ENCODE measurements at places on chromosomes 16 and 17. TPM values are rescaled to one million over a fixed set of nuclear protein-coding genes. Genes with fewer than 3 reads are reported as not detected.

DNA sequence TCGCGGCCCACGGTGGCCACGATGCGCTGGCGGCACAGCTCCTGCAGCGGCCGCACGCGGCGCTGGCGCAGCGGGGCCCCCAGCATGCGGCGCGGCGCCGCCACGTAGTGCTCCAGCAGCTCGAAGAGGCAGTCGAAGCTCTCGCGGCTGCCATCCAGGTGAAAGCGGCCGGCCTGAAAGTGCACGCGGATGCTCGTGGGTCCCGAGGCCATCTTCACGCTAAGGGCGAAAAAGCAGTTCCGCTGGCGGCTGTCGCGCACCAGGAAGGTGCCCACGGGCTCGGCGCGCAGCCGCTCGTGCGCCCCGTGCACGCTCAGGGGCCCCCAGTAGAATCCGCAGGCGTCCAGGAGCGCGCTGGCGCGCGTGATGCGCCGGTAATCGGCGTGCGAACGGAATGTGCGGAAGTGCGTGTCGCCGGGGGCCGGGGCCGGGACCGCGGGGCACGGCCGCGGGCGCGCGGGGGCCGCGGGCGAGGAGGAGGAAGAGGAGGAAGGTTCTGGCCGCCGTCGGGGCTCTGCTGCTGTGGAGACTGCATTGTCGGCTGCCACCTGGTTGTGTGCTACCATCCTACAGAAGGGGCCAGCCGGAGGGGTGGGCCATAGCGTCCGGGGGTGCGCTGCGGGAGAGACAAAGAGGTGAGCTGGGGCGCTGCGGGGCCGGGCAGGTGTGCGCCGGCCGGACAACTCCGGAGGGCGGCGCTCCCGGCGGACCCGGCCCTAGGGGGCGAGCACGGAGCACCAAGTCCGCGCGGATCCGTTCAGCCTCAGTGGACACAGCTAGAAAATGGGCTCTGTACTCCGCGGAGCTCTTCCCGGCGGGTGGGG lies 879 bp downstream of the SOCS1 start:
- H3K36me3 ChIP-seq: peaks cover 6% of the 10 kb centered on the region
- no peaks in the 10 kb centered on the region for H3K27me3 ChIP-seq
- peaks cover 60% of the 10 kb centered on the region for H3K4me1 ChIP-seq
- peak overlapping the region; percentile 83 for H3K27ac ChIP-seq
- DNase-seq: peak; percentile 80

DNA sequence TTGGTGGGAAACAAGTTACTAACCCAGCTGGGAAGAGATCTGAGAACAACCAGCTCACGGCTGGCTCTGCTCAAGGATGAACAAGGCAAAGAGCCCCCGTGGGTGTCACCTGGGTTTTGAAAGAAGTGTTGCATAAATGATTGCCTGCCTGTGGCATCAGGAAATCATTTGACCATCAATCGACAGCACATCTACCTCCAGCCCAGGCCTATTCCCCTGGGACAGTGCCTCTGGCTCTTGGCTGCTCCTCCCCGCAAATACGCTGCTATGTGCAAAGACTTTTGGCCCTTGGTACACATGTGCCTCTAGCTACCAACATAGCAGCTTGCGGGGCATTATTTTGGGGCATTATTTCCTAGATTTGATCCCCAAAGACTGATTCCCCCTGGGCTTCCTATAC lies 39.4 kb upstream of the SMPD3 start:
- no peak overlapping the region for H3K4me3 ChIP-seq
- H3K27me3 ChIP-seq: no peaks in the 10 kb centered on the region
- no peaks in the 10 kb centered on the region for H3K4me1 ChIP-seq
- no peak for DNase-seq
- H3K36me3 ChIP-seq: no peaks in the 10 kb centered on the region

GRCh38 chr17:42055496-42055895 lies 5.1 kb upstream of the C17orf113 start:
- no peak for DNase-seq
- H3K36me3 ChIP-seq: no peaks in the 10 kb centered on the region
- H3K4me3 ChIP-seq: no peak overlapping the region
- no peaks in the 10 kb centered on the region for H3K27me3 ChIP-seq

GRCh38 chr16:28935346-28935745 lies 3.6 kb downstream of the CD19 start:
- H3K4me3 ChIP-seq: no peak overlapping the region
- peaks cover 23% of the 10 kb centered on the region for H3K4me1 ChIP-seq
- H3K27me3 ChIP-seq: no peaks in the 10 kb centered on the region
- no peak for DNase-seq
- H3K36me3 ChIP-seq: no peaks in the 10 kb centered on the region

UNC13D gene
- total RNA-seq: 161 TPM

EIF3C gene
- 355 TPM for total RNA-seq

DNA sequence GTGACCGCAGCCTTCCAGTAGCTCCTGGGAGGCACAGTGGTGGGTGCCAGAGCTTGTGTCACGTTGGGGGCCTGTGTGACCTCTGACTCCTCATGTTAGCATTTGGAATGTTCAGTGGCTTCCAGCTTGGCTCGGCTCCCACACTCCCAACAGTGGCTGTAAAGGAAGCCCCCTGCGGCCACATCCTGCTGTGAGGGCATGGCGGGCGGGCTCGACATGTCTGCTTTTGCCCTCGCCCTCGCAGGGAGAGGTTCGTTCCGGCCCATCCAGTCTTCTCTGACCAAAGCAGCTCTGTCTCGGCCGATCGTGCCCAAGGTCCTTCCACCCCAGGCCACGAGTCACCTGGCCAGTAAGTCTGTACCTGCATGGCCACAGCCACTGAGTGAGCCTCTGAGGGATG lies 12.2 kb upstream of the JPT2 start:
- no peaks in the 10 kb centered on the region for H3K27me3 ChIP-seq
- H3K27ac ChIP-seq: no peak overlapping the region
- peaks cover 59% of the 10 kb centered on the region for H3K36me3 ChIP-seq
- no peak for DNase-seq
- H3K4me1 ChIP-seq: no peaks in the 10 kb centered on the region

All from CD4-positive, alpha-beta memory T cell (primary cell).